ENCODE measurements at places on chromosomes 3 and 15.

DNA sequence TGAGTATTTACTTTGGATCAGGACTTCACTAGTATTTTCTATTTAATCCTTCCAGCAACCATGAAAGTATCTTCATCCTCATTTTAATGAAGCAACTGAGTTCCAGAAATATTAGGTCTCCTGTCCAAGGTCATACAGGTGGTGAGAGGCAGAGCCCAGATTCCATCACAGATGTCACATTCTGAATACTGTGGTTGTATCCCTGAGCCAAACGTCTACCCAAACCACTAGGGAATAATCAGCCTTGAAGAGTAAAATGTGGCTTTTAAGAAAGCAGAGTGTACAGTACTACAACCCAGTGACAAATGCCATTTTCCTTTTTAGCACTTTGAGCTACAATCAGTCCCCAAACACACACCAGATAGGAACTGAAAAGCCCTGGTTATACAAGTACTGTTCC is 93.3 kb upstream of the TRIM42 start:
- no peak for DNase-seq
- no peak overlapping the region for H3K27ac ChIP-seq
- H3K4me3 ChIP-seq: no peak overlapping the region
- no peaks in the 10 kb centered on the region for H3K4me1 ChIP-seq
- peaks cover 16% of the 10 kb centered on the region for H3K27me3 ChIP-seq
- no peaks in the 10 kb centered on the region for H3K36me3 ChIP-seq

GRCh38 chr15:85813234-85813633 is 18.5 kb upstream of the KLHL25 start:
- DNase-seq: no peak
- no peak overlapping the region for H3K4me3 ChIP-seq
- H3K27ac ChIP-seq: peak overlapping the region; percentile 62
- H3K4me1 ChIP-seq: no peaks in the 10 kb centered on the region
- H3K27me3 ChIP-seq: no peaks in the 10 kb centered on the region

- H3K4me1 ChIP-seq: no peaks in the 10 kb centered on the region
- DNase-seq: no peak
- no peak overlapping the region for H3K27ac ChIP-seq
- H3K4me3 ChIP-seq: no peak overlapping the region
- H3K27me3 ChIP-seq: no peaks in the 10 kb centered on the region
- H3K36me3 ChIP-seq: peaks cover 2% of the 10 kb centered on the region
These were observed 407.1 kb downstream of the LSAMP start for GRCh38 chr3:116037954-116038911.

DNA sequence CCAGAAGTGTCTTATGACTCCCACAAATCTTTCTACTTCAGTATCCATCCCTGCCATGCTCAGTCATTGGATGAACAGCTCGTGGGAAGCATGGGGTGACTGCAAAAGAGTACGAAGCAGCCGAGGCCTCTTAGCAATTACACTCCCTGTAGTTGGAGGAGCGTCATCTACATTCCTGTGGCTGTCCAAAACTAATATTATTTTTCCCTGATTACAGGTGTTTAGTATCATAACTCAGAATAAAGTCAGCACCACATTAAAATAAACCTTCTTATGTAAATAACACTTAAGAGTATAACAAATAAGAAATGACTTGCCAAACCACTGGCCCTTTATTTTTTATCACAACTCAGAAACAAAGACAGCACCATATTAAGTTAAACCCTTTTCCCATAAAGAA is 141.5 kb downstream of the PLOD2 start:
- H3K27me3 ChIP-seq: no peaks in the 10 kb centered on the region
- no peak overlapping the region for H3K4me3 ChIP-seq
- H3K4me1 ChIP-seq: no peaks in the 10 kb centered on the region
- no peak for DNase-seq
- no peak overlapping the region for H3K27ac ChIP-seq
- H3K36me3 ChIP-seq: peaks cover 4% of the 10 kb centered on the region

GRCh38 chr3:52456169-52456799 is 880 bp downstream of the NISCH start:
- H3K36me3 ChIP-seq: peaks cover 41% of the 10 kb centered on the region
- H3K27me3 ChIP-seq: no peaks in the 10 kb centered on the region
- peak overlapping the region; percentile 94 for H3K27ac ChIP-seq
- peaks cover 27% of the 10 kb centered on the region for H3K4me1 ChIP-seq
- DNase-seq: no peak

GRCh38 chr15:77503764-77504163 is 83.1 kb downstream of the HMG20A start:
- H3K36me3 ChIP-seq: peaks cover 2% of the 10 kb centered on the region
- H3K27me3 ChIP-seq: no peaks in the 10 kb centered on the region
- H3K4me1 ChIP-seq: peaks cover 4% of the 10 kb centered on the region
- DNase-seq: no peak
- H3K4me3 ChIP-seq: no peak overlapping the region

GRCh38 chr3:46874430-46874829 is 3.1 kb upstream of the PTH1R start:
- H3K27me3 ChIP-seq: peaks cover 16% of the 10 kb centered on the region
- H3K4me3 ChIP-seq: no peak overlapping the region
- no peak overlapping the region for H3K27ac ChIP-seq
